Cerebellum (tissue), 4 donors: ENCODE measurements at places on chromosomes 2 and 18. TPM values are rescaled to one million over a fixed set of nuclear protein-coding genes. Genes with fewer than 3 reads are reported as not detected.

DNA sequence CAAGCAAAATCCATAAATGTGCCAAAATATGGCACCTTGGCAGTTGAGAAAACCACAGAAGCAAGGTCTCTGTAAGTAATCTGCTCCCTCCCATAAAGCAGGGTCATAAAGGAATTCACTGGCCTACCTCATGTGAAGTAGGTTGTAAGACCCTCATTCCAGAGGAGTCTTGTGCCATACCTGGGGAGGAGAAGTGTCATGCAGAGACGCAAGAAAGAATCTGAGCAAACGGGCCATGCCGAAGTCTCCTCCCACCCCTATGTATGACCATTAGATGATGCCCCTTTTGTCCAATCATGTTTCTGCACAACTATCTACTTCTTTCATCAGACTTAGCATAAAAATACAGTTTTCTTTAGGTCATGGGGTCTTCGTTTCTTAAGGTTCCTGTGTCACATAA, 14.6 kb downstream of the NMUR1 start:
- no peak for DNase-seq

Gene DSG2
- 4.7 TPM for total RNA-seq

- no peak for DNase-seq
Measured at GRCh38 chr2:152099367-152100050, 665 bp upstream of the CACNB4 start.

DNA sequence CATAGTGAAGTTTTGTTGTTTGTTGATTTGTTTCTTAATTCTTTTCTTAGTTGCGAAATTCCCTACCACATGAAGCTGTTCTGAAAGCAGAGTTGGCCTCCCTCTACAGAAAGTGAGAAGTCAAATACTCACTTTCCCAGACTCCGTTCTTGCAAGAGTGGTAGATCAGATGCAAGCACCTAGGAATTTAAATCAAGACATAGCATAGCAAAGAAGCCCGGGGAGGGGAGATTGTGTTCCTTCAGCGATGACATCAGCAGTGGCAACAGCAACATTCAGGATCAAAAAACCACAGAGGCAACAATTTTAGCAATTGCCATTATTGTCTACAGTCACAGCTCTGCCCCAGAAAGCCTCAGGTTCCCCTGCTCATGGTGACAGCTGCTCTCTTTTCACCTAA, 580.0 kb downstream of the RNF144A start:
- no peak for DNase-seq

Gene RUFY4
- not detected for total RNA-seq

DNA sequence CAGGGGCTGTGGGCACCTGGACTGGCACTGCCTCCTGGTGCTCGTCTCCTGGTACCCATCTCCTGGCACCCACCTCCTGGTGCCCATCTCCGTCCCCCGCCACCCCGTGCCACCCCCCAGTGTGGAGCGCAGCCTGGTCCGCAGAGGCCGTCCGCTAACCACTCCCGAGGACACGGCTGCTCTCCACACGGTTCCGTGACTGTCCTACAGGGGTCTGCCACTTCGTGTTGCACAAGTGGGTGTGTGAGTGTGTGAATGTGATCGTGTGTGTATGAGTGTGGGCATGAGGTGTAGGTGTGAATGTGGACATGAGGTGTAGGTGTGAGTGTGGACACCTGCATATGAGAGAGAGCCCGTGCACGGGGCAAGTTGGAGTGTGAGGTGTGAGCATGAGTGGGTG, 119.4 kb upstream of the HS6ST1 start:
- no peak for DNase-seq

GRCh38 chr2:236967499-236967783, 118.2 kb upstream of the COPS8 start:
- no peak for DNase-seq

DNA sequence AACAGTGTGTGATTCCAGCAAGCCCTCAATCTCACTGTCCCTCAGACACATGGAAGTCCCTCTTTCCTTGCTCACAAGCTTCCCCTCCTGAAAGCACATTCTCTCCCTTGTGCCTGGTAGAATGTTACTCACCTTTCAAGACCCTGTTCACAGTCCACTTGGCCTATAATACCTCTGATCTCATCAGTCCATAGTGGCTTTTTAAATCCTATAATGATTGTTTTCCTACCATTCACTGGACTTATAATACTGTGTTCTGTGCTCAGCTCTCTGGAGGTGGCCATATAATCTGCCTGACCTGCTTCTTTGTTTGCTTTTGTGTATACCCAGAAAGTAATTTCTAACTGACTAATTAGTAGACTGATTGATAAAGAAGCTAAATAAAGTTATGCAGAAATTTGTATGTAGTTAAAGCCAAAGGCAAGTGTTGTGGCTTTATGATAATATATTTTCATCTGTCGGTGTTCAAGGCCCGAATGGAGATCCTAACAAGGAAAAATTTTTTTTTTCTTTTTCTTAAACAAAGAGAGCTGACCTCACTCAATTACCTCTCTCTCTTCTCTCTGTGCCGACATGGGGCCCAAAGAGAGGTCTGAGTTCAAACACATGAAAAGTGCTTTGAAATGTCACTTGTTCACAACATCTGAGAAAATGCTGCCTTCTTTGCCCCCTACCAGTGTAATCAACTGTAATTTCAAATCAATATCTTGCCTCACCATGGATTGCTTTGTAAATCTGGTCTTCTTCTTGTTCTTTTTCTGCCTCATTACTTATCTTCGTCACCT, 1033.0 kb upstream of the PIK3C3 start:
- no peak for DNase-seq

Gene TACR1
- 1.00 TPM for total RNA-seq

- DNase-seq, result no peak
Measured at GRCh38 chr2:173118395-173118794, 42.7 kb downstream of the MAP3K20 start.

- DNase-seq, result no peak
Measured at GRCh38 chr18:74139411-74139810, 8.2 kb downstream of the FBXO15 start.

DNA sequence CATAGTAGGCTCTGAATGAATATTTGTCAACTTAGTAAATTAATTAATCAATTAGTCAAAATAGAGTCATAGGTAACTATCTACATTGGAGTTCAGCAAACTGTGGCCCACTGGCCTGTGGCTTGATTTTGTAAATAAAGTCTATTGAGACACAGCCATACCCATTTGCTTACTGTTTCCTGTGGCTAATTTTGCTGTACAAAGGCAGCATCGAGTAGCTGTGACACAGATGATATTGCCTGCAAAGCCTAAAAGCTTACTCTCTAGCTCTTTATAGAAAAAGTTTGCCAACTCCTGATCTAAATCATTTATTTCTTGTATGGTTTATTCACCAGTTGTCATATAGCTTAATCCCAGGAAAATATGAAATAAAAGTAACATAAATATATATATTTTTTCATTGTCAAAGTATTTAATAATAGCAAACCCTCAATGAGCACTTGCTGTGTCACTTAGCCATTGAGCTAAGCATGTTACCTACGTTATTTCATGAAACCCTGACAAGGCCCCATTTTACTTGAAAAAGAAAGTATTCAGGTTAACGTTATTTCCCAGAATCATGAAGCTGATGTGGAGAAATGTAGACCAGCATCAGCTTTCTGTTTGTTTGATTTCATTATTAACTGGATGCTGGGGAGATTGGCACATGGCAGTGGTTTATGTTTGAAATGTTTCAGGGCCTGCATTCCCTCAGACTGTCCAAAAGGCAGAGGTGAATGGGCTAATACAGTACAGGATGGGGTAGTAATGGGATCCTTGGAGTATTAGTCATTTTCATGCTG, 69.6 kb downstream of the ICOS start:
- no peak for DNase-seq

DNA sequence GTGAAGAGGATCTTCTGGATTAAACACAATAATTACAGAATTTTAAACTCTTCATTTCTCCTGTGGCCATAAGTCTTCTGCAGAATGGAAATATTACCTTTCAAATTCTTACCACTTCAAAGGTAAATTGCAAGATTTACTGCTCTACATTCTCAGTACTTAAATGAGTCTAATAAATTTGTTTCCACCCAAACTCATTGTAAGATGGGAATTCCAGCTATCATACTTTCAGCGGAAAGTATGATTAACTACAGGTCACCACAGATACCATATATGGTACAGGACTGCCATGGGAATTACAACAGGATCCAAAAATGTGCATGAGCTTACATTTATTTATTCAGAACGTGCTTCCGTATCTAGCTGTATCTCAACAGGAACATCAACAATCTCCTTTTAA, 3.1 kb downstream of the DSC3 start:
- DNase-seq, result no peak

GRCh38 chr2:136310797-136311603, 193.1 kb upstream of the CXCR4 start:
- DNase-seq, result no peak

DNA sequence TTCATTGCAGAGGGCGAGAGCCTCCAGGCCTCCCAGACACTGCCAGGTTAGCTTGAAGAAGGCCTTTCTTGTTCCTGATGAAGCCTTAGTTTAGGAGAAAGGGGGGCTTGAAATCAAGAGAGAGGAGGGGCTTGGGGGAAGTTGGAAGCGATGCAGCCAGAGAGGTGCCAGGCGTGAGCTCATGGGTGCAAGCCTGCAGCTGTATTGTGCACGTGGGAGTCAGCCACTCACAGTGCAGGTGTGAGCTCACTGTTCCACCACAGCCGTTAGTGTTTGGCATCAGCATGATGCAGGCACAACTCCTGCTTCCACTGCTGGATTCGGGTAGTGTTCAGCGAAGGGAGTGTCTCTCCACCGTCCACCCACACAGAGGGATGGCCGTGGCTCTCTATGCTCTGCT, 68.4 kb upstream of the ALPP start:
- DNase-seq, result no peak

GRCh38 chr2:6967301-6967700, 50.1 kb downstream of the RNF144A start:
- DNase-seq, result no peak

GRCh38 chr2:10431797-10432196, 16.3 kb downstream of the ODC1 start:
- no peak for DNase-seq

Gene MCEE
- 12.0 TPM for total RNA-seq

Gene BCL11A
- total RNA-seq, result 128 TPM

- DNase-seq, result no peak
Measured at GRCh38 chr18:56992777-56993176, 154.1 kb upstream of the BOD1L2 start.

- no peak for DNase-seq
Measured at GRCh38 chr2:46241344-46241743, 55.9 kb upstream of the EPAS1 start.

DNA sequence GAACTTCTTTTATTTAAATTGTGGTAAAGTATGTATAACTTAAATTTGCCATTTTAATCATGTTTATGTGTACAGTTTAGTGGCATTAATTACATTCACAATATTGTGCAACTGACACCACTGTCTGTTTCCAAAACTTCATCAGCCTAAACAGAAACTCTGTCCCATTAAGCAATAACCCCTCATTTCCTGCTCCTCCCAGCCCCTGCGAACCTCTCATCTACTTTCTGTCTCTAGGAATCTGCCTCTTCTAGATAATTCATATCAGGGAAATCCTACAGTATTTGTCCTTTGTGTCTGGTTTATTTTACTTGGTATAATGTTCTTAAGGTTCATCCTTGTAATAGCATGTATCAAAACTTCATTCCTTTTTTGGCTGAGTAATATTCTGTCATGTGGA, 75.1 kb downstream of the BOLA3 start:
- DNase-seq, result no peak

- DNase-seq, result no peak
Measured at GRCh38 chr2:182540252-182540651, 113.4 kb upstream of the PDE1A start.

DNA sequence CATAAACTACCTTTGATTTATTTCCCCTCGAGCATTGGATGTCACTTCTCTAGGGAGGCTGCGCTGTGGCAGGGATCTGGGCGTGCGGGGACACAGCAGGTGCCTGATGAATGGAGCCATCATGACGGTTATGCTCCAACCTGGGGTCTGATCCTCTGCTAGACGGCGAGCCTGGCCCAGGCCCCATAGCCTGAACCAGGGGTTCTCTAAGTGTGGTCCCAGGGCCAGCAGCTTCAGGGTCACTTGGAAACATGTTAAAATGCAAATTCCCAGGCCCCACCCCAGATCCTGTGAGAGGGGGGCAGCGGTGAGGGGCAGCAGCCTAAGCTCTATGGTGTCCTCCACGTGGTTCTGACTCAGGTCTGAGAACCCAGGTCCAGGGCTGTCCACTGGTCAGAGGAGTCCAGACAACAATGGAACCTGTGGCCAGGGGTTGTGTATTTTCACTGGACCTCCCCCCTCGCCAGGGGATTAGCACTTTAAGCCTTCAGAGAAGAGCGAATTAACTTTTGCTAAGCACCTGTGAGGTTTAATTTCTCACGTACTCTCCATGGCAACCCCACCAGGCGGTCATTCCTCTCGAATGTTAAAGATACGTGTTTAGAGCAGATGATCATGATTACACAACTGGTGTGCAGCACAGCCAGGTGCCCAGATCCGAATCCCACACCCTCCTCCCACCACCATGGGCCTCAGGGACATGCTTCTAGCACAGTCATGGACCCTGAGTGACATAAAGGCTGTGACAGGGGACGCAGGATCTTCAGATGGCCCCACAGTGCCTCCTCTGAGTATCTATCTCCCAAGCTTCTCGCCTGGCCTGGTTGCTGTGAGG, 1.6 kb upstream of the ARHGEF4 start:
- DNase-seq, result no peak

Gene CCDC102B
- 45.8 TPM for total RNA-seq

DNA sequence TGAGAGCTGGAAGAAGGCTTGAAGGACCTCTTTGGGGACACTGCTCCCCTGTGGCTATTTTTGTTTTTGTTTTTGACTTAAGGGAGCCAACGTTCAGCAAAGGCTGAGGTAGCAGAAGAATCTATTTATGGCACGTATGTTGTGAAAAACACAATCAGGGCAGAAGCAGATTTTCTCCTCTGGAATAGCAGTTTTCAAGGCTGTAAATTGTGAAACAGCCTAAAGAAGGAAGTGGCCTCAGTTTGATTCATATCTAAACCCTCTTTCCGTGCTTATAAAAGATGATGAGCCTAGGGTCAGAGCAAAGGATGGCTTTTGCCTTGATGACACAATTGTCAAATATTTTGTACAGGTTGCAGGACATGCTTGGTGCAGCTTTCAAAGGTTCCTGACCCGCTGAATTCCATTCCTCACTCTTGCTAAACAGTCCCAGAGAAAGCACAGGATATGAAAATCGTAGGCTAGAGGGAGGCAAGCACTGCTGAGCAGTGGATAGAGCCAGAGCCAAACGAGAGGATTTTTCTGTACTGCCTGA, 106.2 kb upstream of the DLX2 start:
- DNase-seq, result no peak
